ENCODE measurements at places on chromosomes 2 and 18.

- no peak for DNase-seq
Measured at GRCh38 chr2:136377423-136378382, 259.8 kb upstream of the CXCR4 start.

GRCh38 chr2:1230155-1230893 is 182.9 kb upstream of the TPO start:
- DNase-seq, result no peak

DNA sequence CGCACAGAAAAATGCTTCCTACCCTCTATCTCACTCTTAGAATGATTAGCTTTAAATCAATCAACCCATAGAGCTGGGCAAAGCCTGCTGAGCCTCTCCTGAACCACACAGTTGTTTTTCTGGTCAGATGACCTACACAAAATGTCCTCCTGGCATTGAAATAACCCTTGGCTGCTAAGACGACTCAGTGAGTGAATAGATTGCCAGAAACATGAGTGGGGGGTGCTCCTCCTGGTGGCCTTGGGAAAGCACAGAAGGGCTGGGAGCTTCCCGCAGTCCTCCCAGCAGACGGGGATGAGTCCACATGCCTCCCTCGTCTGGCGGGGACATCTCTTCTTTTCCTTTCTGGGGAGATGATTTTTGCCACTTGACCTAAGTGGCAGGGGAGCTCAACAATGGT is 14.9 kb downstream of the MAL start:
- DNase-seq, result no peak

GRCh38 chr2:96325884-96326255 is 753 bp downstream of the ITPRIPL1 start:
- no peak for DNase-seq

GRCh38 chr2:127586746-127587295 is 51.3 kb downstream of the MYO7B start:
- no peak for DNase-seq

- no peak for DNase-seq
Measured at GRCh38 chr2:177143444-177143843, 69.2 kb upstream of the HNRNPA3 start.

DNA sequence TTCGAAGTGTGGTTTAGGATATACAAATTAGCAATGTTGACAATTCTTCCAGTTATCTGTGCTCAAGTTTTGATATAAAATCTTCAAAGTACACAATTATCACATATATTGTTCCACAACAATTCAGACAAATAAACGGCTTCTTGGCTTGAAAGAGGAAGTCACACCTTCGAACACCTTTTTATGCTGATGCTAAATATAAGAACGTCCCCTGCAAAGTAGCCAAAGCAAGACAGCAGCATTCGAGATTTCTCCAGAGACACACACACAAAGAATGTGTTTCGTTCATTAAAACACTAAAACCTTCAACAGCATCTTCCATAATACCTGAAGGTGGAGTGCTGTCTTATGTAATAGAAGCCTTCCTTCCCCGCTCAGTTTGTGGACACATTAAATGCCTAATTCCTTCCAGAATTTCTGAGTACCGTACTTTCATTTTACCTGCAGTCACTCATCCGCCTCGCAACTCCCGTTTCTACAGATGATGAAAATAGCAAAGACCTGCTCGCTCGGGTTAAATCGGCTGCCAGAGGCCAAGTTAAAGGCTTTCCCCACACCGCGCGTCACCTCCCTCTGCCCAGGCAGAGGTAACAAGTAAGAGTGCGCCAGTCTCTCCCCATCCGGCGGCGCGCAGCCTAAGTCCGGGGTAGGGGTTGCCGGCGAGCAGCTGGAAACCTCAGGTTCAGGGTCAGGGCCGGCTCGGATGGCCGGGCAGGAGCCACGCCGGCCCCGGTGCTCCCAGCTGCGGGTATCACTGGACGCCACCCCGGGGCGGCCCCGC is 847 bp downstream of the SERPINE2 start:
- DNase-seq, result peak; percentile 64

DNA sequence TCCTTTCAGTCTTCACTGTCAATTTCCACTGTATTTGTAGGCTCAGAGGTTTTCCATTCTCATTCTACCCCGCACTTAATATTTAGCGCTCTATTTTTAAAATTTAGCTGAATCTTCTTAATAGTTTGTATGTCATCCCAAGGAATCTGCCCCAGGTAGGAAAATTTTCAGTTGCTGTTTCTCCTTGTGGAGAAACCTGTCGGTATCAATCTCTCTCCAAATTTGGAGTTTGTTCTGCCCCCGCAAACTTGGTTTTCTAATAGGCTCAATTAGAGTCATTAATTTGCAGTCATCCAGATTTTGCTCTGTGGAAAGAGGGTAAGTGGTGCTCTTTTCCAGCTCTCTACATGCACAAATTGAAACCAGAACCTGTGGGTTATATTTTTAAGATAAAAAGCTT is 87.6 kb downstream of the DNAH6 start:
- DNase-seq, result no peak

GRCh38 chr2:170247882-170248393 is 70.0 kb downstream of the MYO3B start:
- DNase-seq, result no peak

- DNase-seq, result no peak
Measured at GRCh38 chr18:25056429-25056828, 295.5 kb downstream of the ZNF521 start.

GRCh38 chr2:8193686-8194615 is 487.9 kb upstream of the ID2 start:
- DNase-seq, result peak; percentile 72

DNA sequence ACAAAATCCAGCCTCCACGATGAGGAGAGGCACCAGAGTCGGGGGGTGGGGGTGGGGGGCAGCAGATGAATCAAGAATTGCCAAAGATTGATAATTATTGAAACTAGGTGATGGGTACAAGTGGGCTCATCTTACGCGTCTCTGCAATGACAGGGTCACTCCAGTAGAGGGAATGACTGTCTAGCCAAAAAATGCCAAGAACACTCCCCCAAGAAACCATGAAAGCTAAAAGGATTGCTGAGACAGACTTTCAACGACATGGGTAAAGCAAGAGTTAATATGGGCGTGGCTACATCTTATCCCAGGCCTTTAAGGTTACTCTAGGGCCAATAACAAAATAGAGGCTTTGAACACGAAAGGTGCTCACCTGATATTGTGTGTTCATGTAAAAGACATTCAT is 86.5 kb downstream of the STK39 start:
- DNase-seq, result no peak

- no peak for DNase-seq
Measured at GRCh38 chr2:152322222-152322621, 12.8 kb upstream of the FMNL2 start.

GRCh38 chr18:59696311-59697235 is 650 bp downstream of the CCBE1 start:
- peak; percentile 39 for DNase-seq

- no peak for DNase-seq
Measured at GRCh38 chr2:17536416-17536815, 4.1 kb upstream of the VSNL1 start.

DNA sequence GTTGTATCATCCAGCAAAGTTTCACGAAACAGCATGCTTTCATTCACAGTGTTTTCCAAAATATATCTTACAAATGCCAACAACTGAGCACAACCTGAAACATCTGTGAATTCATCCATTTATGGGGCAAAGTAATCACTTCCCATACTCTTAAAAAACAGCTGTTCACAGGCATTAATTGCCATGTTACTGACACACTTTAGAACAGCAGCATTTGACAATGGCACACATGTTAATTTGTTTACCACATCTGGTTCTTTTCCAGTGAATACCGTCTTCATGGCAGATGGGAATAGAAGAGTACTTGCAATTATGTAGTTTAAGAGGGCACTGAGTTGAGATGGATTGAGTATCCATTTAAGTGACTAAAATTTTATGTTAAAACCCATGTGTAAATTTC is 347.4 kb upstream of the LRP1B start:
- no peak for DNase-seq

Measured in glutamatergic neuron (in vitro differentiated cells).